ENCODE measurements at places on chromosomes 1 and 21. TPM values are rescaled to one million over a fixed set of nuclear protein-coding genes. Genes with fewer than 3 reads are reported as not detected.

DCST2 gene
- polyA plus RNA-seq, result 0.06 TPM

OR2L8 gene
- polyA plus RNA-seq, result not detected

S100A1 gene
- 9.7 TPM for polyA plus RNA-seq

LCK gene
- not detected for polyA plus RNA-seq

SHISA4 gene
- 19.0 TPM for polyA plus RNA-seq

LRRC53 gene
- polyA plus RNA-seq, result not detected

LAMC1 gene
- polyA plus RNA-seq, result 270 TPM

DNA sequence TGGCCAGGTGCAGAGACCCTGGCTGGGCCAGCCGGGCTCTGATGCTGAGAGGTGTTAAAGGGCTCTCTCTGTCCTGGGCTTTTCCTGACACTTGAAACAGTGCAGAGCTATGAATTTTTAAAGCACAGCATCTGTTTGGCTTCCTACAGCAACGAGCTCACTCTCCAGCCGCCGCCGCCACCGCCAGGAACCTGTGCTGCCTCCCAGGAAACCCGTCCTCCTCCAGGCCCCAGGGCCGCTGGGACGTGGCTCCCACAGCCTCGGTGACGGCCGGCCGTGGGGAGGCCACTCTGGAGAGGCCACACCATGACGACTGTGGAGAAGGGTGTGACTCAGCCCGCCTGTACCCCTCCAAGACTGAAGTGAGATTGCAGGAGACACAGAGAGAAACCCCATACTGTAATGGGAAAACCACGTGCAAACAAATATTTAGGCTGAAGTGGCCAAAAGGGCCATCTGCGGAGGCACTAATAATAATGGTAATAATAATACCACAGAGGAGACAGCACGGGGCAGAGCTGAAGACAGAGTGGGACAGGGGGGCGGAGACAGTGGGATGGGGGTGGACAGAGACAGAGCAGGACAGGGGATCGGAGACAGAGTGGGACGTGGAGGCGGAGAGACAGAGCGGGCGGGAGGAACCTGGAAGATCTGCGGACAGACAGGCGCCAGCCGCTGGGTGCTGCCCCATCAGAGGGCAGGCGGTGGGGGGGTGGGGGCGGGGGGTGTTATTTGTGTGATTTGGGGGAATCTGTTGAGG is 139.2 kb downstream of the CASZ1 start:
- DNase-seq, result no peak
- no peaks in the 10 kb centered on the region for H3K36me3 ChIP-seq
- no peak overlapping the region for H3K4me3 ChIP-seq
- H3K27ac ChIP-seq, result no peak overlapping the region
- H3K4me1 ChIP-seq, result no peaks in the 10 kb centered on the region
- H3K27me3 ChIP-seq, result no peaks in the 10 kb centered on the region

DNA sequence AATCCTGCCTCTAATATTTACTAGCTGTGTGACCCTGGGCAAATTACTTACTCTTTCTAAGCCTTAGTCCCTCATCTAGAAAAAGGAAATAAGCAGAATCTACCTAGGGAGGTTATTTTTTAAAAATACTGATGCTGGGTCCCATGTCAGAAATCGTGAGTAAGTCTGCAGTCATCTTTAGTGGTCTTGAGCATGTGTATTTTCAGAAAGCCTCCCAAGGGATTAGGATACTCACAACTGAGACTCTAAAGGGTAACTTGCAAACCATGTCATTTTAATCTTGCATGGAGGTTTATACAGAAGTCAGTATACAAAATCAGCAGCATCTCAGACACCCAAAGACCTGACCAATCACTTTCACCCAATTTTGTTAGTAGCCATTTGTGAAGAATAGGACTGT is 43.2 kb downstream of the DSTYK start:
- no peak for DNase-seq
- H3K27ac ChIP-seq, result no peak overlapping the region
- H3K27me3 ChIP-seq, result no peaks in the 10 kb centered on the region
- H3K4me1 ChIP-seq, result peaks cover 8% of the 10 kb centered on the region

- peak overlapping the region; percentile 95 for H3K27ac ChIP-seq
- peaks cover 4% of the 10 kb centered on the region for H3K36me3 ChIP-seq
- no peak for DNase-seq
Observed at GRCh38 chr1:156895455-156895812, 1.9 kb downstream of the PEAR1 start.

DNA sequence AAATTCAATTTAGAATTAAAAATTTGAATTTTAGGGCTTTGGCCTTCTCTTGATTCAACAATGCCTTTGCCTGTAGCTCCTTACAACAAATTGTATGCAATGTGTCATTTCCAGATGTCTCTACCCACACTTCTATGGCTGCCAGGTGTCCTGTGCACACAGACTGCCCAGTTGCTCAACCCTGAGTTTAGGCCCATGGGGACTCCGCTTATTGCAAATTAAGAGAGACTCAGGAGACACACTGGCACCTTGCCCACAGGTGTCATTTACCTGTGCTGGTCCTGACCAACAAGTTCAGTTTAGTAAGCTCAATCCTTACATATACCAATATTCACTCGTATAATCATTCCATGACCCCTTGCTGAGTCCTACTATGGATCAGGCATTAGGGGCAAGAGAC is 236.1 kb downstream of the OMA1 start:
- DNase-seq, result no peak
- no peaks in the 10 kb centered on the region for H3K27me3 ChIP-seq
- no peaks in the 10 kb centered on the region for H3K36me3 ChIP-seq
- no peaks in the 10 kb centered on the region for H3K4me1 ChIP-seq
- H3K4me3 ChIP-seq, result no peak overlapping the region

DNA sequence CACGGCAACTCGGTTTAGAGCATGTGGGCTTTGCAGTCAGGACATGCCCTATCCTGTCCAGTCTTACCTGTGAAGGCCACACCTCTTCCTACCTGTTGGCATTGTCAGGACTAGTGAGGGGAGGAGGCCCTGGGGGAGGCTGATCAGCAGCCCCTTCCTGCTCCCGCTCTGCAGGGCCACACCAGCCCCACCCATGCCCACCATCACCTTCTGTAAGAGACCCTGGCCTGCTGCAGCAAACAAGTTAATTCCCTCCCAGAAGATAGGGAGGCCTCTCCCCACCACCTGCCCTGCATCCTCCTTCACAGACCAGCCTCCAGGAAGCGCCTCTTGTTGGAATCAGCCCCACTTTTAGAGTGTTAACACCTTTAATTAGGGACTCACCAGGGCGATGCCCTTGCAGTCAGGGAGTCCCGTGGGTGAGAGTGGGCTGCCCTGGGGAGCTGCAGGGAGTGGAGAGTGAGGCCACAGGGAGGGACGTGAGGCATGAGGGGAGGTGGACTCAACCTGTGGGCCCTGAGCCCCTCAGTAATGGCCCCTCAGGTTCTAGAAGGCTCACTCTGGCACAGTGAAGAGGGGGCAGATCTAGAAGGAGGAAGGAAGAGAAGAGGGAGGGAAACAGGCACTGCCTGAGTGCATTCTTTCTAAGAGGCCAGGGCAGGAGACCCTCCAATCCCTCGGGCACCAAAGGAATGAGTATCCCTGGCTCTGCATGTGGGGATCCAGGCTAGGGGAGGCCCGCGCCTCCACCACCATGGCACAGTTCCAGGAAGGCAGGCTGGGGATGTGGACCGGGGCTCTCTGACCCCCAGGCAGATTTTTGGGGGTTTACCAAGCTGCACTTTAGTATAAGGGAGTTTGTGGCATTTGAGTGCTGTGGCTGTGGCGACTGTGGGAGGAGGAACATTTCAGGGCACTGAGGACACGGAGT is 8.2 kb downstream of the UMODL1 start:
- H3K27ac ChIP-seq, result no peak overlapping the region
- no peak for DNase-seq
- H3K4me1 ChIP-seq, result no peaks in the 10 kb centered on the region
- H3K36me3 ChIP-seq, result no peaks in the 10 kb centered on the region
- H3K4me3 ChIP-seq, result no peak overlapping the region
- H3K27me3 ChIP-seq, result peaks cover 9% of the 10 kb centered on the region

DNA sequence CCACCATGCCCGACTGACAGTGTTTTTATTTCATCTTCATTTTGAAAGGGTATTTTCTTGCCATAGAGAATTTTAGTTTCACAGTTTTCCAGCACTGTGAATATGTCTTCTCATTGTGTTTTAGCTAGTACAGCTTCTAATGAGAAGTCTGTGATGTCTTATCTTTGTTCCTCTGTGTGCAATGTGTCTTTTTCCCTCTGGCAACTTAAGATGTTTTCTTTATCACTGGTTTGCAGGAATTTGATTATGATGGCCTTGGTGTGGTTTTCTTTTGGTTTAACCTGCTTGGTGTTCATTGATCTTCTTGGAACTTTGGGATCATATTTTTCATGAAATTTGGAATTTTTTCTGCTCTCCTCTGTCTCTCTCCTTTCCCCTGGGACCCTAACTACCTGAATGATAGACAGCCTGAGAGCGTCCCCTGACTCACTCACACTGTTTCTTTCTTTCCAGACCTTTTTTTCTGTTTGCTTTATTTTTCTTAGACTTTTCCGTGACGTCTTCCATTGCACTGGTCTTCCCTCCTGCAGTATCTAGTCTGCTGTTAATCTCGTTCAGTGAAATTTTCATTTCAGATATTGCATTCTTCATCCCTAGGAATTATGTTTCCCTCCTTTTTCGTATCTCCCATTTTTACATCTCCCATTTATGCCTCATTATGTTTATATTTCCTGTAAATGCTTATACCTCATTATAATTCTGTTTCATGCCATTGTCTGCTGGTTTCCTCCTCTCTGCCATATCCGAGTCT is 48.5 kb downstream of the PDE9A start:
- H3K4me1 ChIP-seq, result no peaks in the 10 kb centered on the region
- no peak overlapping the region for H3K27ac ChIP-seq
- H3K4me3 ChIP-seq, result no peak overlapping the region

- no peak overlapping the region for H3K4me3 ChIP-seq
- no peaks in the 10 kb centered on the region for H3K36me3 ChIP-seq
- H3K27ac ChIP-seq, result no peak overlapping the region
- H3K27me3 ChIP-seq, result no peaks in the 10 kb centered on the region
- DNase-seq, result no peak
Observed at GRCh38 chr21:30979054-30979453, 59.2 kb downstream of the KRTAP19-8 start.

- H3K27me3 ChIP-seq, result no peaks in the 10 kb centered on the region
- DNase-seq, result no peak
- H3K27ac ChIP-seq, result no peak overlapping the region
- H3K36me3 ChIP-seq, result no peaks in the 10 kb centered on the region
Observed at GRCh38 chr1:18470671-18471355, 9.9 kb upstream of the KLHDC7A start.

- H3K27me3 ChIP-seq, result no peaks in the 10 kb centered on the region
- no peak overlapping the region for H3K4me3 ChIP-seq
- no peak for DNase-seq
- no peak overlapping the region for H3K27ac ChIP-seq
Observed at GRCh38 chr1:119656410-119656955, 8.4 kb upstream of the ZNF697 start.

- H3K4me3 ChIP-seq, result no peak overlapping the region
- H3K27me3 ChIP-seq, result no peaks in the 10 kb centered on the region
- no peaks in the 10 kb centered on the region for H3K4me1 ChIP-seq
- peak; percentile 25 for DNase-seq
Observed at GRCh38 chr1:76021846-76022245, 52.7 kb upstream of the ST6GALNAC3 start.

DNA sequence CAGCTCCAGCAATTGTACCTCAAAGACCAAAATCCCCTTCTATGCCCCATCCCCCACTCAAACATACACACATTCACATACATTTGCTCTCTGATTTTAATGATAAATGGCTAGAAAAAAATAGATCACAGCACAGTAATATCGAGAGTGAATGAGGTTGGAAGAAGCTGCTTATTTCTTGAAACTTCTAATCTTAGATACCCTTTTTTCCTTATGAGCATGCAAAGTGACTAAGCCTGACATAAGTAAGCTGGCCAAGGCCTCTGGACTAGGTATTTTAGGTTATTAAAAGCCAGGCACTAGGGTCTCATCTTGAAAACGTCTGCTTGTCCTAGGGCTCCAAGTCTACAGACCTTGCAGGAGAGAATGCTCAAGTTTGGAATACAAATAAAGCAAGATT is 133.6 kb downstream of the TGFBR3 start:
- no peaks in the 10 kb centered on the region for H3K36me3 ChIP-seq
- no peak overlapping the region for H3K4me3 ChIP-seq
- no peaks in the 10 kb centered on the region for H3K27me3 ChIP-seq
- no peak for DNase-seq
- H3K4me1 ChIP-seq, result peaks cover 22% of the 10 kb centered on the region
- no peak overlapping the region for H3K27ac ChIP-seq
